ENCODE measurements at places on chromosomes 2 and 18. TPM values are rescaled to one million over a fixed set of nuclear protein-coding genes. Genes with fewer than 3 reads are reported as not detected.

- no peak for DNase-seq
These were observed 152.0 kb downstream of the CAPN13 start for GRCh38 chr2:30655211-30655610.

GRCh38 chr2:221915926-221916325 is 343.8 kb upstream of the EPHA4 start:
- no peak for DNase-seq

Gene HOXD10
- 0.22 TPM for total RNA-seq

Gene NPAS2
- 37.4 TPM for total RNA-seq

DNA sequence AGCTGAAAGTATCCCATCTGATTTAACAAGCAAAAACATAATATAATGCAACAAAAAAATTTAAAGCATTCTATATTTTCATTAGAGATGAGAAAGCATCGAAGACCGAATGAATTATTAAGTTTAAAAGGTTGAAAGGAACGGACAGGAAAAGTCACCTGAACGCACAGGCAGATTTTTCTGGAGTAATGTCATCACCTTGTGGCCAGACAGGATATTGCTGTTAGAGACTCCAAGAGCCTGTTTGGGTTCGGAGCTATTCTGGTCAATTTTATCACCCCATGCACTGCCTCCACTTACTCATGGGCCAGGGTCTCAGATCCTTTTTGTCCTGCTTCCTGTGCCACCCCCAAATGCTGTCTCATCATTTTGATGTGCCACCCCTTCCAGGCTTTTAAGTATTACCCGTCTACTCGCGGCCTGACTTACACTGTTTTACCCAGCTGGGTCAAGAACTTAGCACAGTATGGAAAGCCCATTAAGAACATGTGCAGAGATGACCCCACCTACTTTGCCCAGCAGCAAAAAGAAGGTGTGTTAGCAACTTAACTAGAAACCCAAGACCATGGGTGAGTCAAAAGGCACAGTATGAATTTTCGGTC is 27.3 kb downstream of the GKN2 start:
- no peak for DNase-seq

GRCh38 chr2:215293879-215294278 is 18.0 kb upstream of the ATIC start:
- no peak for DNase-seq

GRCh38 chr2:225993430-225993829 is 593.9 kb downstream of the NYAP2 start:
- DNase-seq: no peak

- DNase-seq: no peak
These were observed 17.5 kb downstream of the VRK2 start for GRCh38 chr2:58064086-58064485.

Gene GPR45
- total RNA-seq: not detected

Gene TPGS2
- total RNA-seq: 155 TPM

GRCh38 chr18:25113566-25113965 is 238.4 kb downstream of the ZNF521 start:
- no peak for DNase-seq

Gene RUFY4
- not detected for total RNA-seq

Gene NPPC
- not detected for total RNA-seq

Gene IKZF2
- total RNA-seq: 88.9 TPM

Gene CUL3
- 84.1 TPM for total RNA-seq

DNA sequence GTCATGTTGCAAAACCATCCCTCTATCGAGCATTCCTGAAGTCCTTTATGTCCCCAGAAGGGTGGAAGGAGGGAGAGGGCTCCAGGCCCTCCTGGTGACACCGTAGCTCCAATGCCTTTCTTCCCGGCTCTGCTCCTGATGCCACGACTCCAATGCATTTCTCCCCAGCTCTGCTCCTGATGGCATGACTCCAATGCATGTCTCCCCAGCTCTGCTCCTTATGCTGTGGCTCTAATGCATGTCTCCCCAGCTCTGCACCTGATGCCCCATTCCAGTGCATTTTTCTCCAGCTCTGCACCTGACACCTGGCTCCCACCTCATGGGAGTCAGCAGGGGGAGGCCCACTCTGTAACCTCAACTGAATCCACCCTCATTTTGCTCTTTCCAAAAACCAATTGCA is 153.0 kb upstream of the SALL3 start:
- DNase-seq: no peak

GRCh38 chr18:24516261-24516660 is 55.8 kb downstream of the HRH4 start:
- DNase-seq: no peak

GRCh38 chr2:161745866-161746614 is 121.8 kb downstream of the SLC4A10 start:
- DNase-seq: no peak

Gene DLX1
- total RNA-seq: not detected

DNA sequence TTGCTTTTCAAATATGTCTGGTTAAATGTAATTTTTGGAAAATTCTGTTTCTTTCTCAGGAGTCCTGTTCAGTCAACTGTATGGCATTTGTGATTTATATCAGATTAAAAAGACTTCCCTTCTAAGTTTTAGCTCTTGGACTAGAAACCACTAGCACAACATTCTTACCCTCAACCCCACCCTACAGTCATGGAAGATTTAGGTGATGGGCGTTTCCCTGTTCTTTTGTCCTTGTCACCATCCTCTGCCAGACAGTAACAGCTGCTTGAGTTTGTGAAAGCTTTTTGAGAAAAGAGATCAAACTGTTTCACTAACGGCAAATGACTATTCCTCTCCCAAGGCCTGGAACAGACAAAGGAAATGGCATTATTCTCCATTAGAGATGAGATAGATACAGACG is 31.8 kb downstream of the SERPINB5 start:
- DNase-seq: no peak

Gene GREB1
- total RNA-seq: 1.7 TPM

GRCh38 chr2:65392609-65393008 is 39.8 kb downstream of the SPRED2 start:
- DNase-seq: no peak

GRCh38 chr2:85468096-85468703 is 49.7 kb downstream of the SH2D6 start:
- DNase-seq: no peak

DNA sequence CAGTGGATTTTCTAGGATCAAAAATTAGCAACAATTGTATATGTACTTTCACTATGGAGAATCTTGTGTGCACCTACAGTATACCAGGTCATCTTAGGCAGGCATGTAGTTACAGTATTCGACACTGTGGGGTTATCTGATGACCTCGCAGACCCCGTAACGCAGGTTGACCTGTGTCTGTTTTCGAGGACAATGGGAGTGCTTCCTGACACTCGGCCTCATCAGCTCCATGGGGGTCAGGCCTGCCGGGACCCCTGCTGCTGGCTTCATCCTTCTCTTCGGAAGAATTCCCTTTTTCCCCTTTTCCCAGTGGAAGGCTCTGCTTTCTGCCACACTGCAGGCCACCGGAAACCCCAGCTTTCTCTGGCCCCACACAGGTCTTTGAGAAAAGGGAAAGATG is 102.8 kb upstream of the TMEM18 start:
- no peak for DNase-seq

GRCh38 chr2:66582104-66582986 is 147.4 kb downstream of the MEIS1 start:
- DNase-seq: no peak

Gene SERPINB10
- not detected for total RNA-seq

DNA sequence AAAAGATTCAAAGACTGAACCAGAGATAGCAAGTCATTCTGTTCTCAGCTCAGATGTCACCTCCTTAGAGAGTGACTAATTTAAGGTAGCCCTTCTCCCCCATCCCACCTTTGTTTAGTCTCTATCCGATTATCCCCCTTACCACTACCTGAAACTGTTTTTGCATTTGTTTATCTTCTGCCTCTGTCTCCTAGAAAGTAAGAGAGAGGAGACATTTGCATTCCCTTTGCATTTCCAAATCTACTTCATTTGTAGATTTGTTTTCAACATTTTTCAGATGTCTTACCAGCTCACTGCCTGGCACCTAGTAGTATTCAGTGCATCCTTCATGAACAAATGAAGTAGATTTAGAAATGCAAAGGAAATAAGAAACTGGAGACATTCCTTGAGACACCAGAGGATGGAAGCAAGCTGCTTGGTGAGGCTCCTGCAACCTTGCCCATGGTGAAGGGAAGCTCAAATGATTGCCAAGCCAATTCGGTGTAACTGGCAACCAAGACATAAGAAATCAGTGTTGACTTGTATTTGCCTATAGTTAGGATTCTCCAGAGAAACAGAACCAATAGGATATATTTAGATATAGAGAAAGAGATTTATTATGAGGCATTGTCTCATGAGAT is 385.7 kb downstream of the STK39 start:
- DNase-seq: no peak

Gene ACVR1
- total RNA-seq: 12.0 TPM

- no peak for DNase-seq
These were observed 31.3 kb upstream of the PPP1CB start for GRCh38 chr2:28720345-28720744.

GRCh38 chr2:56448403-56449001 is 264.7 kb downstream of the CCDC85A start:
- DNase-seq: no peak

DNA sequence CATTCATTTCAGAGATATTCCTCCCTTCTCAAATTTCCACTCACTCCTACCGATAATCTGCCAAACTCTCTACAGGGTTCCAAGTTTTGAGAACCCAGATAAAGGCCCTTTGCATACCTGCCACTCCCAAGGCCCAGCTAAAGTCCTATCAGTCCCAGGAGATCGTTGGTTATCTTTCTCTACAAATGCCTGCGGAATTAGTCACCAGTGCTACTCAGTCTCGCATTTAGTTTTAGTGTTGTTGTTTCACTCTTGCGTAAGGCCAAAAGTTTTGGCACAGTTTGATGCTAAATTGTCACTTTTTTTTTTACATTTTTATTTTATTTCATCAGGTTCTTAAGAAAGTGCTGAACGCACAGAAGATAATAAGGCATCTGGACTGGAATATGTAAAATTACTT is 29.2 kb upstream of the SETBP1 start:
- DNase-seq: no peak

Gene C1QL2
- not detected for total RNA-seq

DNA sequence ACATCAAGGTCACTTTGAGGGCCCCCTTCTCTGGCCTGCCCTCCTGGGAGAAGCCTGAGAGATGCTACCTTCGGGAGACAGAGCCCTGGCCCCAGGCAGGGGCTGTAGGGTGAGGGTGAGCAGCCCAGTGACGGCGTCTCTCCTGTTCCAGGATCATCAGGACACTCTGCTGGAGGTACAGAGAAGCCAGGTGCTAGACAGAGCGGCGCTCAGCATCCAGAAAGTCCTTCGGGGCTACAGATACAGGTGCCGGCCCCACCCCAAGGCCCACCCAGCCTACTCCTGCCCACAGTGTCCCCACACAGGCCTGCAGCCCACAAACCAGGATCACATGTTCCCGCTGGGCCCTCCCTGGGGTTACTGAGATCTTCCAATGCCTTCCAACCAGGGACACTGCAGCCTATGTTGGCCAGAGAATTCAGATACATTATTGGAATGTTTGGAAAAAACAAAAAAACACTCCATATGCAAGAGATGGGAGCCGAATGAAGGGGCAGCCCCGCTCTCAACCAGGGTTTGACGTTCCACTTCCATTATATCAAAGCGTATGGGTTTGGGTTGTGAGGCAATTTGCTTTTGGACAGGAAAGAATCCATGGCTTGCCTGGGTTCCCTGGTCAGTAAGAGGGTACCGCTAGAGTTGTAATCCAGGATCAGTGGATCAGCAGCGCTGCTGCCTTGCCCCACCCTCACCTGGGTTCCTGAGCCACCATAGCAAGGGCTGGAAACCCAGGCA is 49.5 kb upstream of the GPR17 start:
- no peak for DNase-seq
